ENCODE measurements at places on chromosomes 7 and 10.

DNA sequence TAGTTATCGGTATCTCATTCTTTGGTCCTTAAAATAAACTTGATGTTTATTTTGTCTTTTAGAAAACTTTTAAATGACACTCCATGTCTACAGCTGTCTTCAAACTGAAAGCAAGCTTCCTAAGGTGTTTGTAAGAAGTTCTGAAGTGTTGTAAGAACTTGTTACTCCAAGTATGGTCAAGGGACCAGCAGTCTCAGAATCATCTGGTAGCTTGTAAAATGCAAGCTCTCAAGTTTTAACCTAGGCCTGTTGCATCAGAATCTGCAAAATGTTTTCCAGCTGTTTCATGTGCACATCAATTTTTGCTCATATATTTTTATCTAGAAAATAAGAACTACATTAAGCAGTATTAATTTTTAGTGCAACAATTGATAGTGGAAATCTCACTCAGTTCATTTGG, 104.1 kb downstream of the THSD7A start:
- DNase-seq, result no peak

- no peak for DNase-seq
Observed at GRCh38 chr7:159328096-159328495, 183.4 kb upstream of the VIPR2 start.

- DNase-seq, result no peak
Observed at GRCh38 chr7:110003827-110004226, 1087.1 kb upstream of the LRRN3 start.

DNA sequence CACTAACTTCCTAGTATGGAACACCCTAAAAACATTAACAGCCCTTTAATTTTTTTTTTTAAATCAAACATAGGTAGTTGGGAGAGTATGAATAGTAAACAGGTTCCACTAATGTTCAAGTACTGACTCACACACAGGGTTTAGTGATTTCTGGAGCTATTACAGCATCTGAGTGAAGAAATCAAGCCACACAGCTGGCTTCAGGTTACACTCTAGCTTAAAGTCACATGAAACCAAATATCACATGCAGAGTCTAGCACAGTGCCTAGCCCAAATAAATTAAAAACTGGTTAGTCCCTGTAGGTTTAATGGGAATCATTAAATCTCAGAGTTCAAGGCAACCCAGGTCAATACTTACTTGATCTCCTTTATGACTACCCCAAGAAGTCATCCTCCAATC, 11.6 kb downstream of the PANK1 start:
- DNase-seq, result no peak

GRCh38 chr10:75187961-75188426, 22.6 kb upstream of the VDAC2 start:
- peak; percentile 62 for DNase-seq

DNA sequence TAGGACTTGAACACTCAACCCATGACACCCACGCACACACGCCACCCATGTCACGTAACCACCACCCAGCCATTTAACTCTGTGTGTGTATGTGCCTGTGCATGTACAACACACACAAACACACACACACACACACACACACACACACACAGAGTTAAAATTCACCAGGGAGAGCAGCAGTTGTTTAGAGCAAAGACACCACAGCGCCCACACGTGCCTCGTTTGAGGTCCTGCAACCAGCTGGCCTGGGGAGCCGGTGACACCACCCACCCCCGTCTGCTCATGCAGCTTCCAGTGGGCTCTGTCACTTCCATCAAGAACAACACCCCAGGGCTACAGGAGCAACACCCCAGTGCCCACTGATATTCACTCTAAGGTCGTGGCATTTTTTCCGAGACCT, 97.4 kb downstream of the ELFN1 start:
- no peak for DNase-seq

DNA sequence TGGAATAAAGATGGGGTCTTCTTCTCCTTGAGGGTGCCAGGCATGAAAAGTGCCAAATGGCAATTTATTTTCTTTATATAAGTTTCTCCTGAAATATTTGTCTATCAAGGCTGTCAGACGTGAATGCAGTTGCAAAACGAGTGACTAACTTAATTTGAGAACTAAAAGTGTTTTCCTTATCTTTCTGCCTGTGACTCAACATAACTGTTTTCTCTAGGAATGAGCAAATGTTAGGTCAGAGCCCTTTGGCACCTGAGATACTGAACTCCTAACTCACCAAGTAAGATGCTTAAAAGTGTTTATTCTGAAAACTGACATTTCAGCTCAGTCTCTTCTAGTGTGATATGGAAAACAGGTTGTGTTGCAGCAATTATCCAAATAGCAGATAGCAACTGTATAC, 197.0 kb downstream of the STK31 start:
- no peak for DNase-seq

- no peak for DNase-seq
Observed at GRCh38 chr10:89019569-89020327, 29.1 kb downstream of the FAS start.
